ENCODE measurements at places on chromosomes 11 and 22.

DNA sequence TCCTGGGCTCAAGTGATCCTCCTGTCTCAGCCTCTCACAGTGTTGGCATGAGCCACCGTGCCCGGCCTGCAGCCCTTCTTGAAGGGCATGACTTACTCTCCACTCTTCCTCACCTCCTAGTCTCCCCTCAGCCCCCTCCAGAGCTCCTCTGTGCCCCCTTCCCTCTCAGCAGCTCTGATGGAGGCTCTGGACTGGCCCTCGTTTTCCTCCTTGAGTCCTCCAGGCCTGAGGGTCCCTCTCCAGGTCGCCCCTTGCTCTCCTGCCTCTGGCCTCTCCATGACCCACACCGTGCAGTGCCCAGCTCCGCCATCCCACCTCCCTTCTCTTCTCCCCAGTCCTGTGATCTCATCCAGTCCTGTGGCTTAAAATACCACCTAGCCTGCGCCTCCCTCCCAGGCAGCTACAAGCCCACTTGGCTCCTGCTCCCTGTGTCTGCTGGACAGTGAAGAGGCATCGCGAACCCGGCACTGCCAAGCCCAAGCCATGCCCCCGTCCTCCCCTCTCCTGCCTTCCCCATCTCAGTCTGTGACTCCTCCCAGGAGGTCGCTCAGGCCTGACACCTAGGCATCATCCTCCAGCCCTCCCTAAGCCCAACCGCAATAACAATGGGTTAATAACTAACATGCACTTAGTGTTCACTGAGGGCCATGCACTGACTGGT lies 11.9 kb downstream of the KCNJ4 start:
- DNase-seq: no peak

- no peak for DNase-seq
Observed at GRCh38 chr11:2913019-2913431, 16.2 kb downstream of the PHLDA2 start.

DNA sequence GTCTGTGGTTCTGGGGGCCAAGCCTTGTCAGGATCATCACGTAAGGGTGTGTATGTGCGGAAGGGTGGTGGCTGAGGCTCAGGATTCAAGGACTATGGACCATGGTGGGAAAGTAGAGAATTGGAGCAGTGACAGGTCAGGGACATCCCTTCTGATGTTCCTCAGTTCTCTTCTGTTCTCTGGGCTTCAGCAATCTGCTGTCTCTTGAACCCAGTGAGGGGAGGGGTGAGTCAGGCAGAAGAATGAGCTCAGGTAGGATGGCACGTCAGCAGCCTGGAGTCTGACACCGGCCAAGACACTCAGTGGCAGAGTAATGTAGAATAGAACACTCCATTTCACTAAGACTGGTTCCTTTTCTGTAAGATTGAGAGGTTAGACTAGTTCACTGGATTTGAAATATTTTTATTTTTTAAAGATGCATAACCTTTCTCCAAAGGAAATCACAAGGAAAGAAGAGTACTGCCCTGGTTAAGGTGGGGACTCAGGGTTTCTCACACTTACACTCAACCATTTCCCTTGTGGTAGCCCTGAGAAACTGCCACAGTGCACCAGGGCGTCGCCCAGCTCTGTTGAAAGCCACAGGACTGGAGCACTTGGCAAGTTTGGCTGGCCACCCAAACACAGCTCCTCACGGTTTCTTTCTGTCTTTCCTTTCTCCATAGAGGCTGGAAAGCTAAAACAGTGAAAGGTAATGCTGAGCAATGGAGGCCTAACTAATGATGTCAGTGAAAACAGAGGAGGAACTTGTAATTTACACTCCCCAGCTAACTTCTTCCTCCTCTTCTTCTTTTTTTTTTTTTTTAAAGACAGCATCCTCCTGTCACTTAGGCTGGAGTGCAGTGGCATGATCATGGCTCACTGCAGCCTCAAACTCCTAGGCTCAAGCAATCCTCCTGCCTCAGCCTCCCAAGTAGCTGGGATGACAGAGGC lies 23.1 kb upstream of the MICAL2 start:
- peak; percentile 16 for DNase-seq

GRCh38 chr11:108093128-108093904 lies 28.1 kb upstream of the ACAT1 start:
- no peak for DNase-seq

- no peak for DNase-seq
Observed at GRCh38 chr11:65426839-65427690, 4.5 kb downstream of the NEAT1 start.

GRCh38 chr11:6315811-6316425 lies 4.4 kb downstream of the CAVIN3 start:
- DNase-seq: no peak

- DNase-seq: no peak
Observed at GRCh38 chr22:41256254-41257253, 15.8 kb upstream of the CHADL start.

DNA sequence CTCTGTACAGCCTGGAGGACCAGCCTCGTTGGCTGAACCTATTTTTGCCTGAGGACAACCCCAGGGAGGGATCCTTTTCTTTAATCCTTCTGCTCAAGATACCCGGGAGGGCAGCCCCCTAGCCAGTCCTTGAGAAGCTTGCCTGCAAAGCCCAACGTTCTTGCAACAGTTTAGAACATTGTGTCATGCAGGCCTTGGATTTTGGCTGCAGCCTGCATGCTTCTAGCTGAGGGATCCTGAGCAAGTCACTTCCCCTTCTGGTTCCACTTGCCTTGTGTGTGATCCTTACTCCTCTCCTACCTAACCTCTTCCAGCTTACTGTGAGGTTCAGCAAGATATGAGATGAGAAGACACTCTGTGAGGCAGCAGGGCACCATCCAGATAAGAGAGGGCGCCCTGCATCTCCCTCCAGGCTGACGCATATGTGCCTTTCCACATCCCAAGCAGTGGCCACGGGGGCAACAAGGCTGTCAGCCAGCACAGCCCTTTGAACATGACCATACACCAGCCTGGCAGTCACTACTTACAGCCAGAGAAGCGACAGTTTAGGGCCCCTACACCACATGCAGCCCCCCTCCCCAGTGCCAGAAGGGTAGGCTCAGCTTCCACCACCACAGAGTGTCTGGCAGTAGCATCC lies 76.1 kb downstream of the C11orf58 start:
- no peak for DNase-seq

GRCh38 chr22:47596176-47596690 lies 833.8 kb downstream of the TBC1D22A start:
- no peak for DNase-seq

GRCh38 chr11:108346451-108346850 lies 120.9 kb downstream of the C11orf65 start:
- no peak for DNase-seq

DNA sequence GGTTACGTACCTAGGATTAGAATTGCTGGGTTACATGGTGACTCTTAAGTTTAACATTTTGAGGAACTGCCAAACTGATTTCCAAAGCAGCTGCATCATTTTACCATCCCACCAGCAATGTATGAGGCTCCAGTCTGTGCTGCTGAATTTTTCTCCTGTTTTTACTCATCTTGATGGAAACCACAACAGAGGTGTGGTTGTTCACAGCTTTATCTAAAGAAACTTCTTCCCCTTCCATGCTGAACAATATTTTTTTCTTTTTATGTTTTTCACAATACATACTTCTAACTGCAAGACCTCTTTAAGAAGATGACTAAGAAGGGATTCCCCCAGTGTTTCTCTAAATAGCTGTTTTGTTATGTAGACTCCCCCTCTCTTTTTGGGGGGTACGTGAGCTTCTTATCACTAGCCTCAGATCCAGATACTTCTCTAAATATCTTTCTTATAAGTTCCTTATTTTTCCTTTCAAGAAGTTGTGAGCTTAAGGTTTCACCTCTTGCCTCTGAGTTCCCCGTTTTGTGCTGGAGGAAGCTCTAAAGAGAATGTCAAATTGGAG lies 24.0 kb downstream of the TCP11L1 start:
- DNase-seq: no peak

DNA sequence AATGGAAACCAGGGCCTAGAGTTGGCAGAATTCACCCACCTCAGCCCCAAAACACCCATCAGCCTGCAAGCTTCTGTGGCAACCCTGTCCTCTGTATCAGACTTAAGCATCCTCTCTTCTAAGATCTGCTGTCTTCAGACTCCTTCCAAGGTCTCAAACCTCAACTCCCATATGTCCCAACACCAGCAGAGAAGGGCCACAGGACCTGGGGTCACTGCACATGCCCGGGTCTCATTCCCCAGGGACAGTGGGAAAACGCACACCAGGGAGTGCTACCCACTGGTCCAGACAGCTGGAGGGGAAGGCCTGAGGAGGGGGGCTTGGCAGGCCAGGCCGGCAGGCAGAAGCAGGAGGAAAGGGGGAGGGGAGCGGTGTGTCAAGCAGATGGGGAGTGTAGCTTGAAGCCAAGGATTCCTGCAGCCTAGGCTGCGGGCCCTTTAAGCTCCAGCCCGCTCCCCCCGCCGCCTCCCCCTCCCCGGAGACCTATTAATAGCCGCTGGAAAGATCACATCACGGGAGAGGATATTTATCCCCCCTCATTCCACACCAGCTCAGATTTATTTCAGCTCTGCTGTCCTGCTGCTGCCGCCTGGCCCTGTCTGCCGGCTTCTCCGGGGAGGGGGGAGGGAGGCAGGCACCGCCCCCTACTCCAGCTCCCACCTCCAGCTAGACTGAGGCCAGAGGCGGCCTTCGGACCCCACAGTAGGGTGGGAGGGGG lies 16.7 kb downstream of the BCL9L start:
- no peak for DNase-seq

GRCh38 chr11:35963911-35964310 lies 20.0 kb downstream of the LDLRAD3 start:
- DNase-seq: no peak

GRCh38 chr11:106853850-106854401 lies 164.3 kb downstream of the GUCY1A2 start:
- no peak for DNase-seq

GRCh38 chr11:44885919-44886789 lies 64.5 kb downstream of the TP53I11 start:
- no peak for DNase-seq

DNA sequence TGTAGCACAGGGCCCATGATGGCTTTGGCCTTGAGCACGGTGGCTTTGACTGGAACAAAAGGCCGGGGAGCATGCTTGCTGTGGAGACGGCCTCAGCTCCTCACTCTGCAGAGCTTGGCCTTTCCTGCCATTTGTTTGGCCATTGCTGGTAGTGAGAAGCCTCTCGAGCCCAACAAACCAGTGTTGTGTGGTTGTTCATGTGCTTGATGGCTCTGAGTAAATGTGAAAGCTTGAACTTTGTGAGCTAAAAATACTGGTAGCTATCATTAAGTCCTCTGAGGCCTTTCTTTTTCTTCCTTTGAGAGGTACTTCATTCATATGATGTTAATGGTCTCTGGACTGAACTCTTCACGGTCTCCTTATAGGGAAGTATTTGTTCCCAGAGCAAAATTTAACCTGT lies 39.6 kb downstream of the NAT10 start:
- DNase-seq: no peak

GRCh38 chr22:30864441-30865420 lies 103.8 kb downstream of the MORC2 start:
- DNase-seq: no peak

DNA sequence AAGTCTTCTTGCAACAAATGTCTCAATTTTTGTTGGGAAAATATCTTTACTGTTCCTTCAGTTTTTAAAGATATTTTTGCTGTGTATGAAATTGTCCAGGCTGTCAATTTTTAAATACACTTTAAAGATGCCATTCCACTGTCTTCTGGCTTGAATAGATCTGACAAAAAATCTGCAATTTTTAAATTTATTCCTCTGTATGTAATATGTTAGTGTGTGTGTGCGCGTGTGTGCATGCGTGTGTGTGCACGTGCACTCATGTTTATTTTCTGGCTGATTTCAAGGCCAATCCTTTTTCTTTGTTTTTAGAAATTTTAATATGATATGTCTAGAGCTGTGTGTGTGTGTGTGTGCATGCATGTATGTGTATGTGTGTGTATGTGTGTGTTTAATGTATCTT lies 263.2 kb upstream of the SESN3 start:
- no peak for DNase-seq

DNA sequence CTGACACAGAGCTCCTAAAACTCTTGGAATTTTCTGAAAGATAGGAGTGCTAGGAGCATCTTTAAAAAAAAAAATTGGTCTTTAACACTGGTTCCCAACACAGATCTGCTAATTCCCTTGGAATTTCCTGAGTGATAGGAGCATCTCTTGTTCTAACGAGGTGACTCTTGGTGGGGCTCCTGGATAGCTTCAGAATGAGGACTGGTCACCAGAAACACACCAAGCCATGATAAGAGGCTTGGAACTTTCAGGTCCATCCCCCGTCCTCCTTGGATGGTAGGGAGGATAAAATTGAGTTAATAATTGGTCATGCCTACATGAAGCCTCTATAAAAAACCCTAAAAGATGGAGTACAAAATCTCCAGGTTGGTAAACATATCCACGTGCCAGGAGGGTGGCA lies 64.5 kb upstream of the LDLRAD3 start:
- DNase-seq: no peak

- no peak for DNase-seq
Observed at GRCh38 chr11:10934293-10934860, 76.5 kb upstream of the ZBED5 start.

GRCh38 chr22:37275134-37275533 lies 7.2 kb upstream of the CYTH4 start:
- no peak for DNase-seq

GRCh38 chr11:50333861-50334260 lies 301.2 kb downstream of the OR4C45 start:
- no peak for DNase-seq

GRCh38 chr11:26976389-26976788 lies 17.5 kb upstream of the FIBIN start:
- DNase-seq: no peak

DNA sequence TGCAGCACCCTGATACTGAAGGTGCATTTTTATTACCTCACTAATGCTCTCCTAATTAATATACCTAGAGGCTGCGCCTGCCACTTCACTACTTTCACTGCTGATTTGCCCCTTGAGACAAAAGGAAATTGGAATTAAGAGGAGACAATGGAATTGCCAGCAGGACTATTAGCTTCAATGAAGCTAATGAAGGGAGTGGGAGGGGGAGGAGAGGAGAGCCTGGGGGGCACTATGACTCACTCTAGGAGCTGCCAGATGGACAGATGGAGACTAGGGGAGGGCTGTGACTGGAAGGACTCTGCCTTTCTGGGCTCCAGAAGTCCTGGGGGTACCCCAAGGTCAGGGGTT lies 102.8 kb upstream of the DRD2 start:
- DNase-seq: no peak

GRCh38 chr11:100689141-100689540 lies 2.1 kb downstream of the ARHGAP42 start:
- no peak for DNase-seq

- DNase-seq: no peak
Observed at GRCh38 chr11:65718964-65719492, 1.6 kb downstream of the RNASEH2C start.

- no peak for DNase-seq
Observed at GRCh38 chr11:128956401-128957201, 13.9 kb upstream of the TP53AIP1 start.

- DNase-seq: no peak
Observed at GRCh38 chr11:88288560-88288959, 49.0 kb downstream of the CTSC start.

GRCh38 chr11:82315093-82315492 lies 418.6 kb downstream of the FAM181B start:
- no peak for DNase-seq
